ENCODE measurements at places on chromosomes 4 and X.

GRCh38 chr4:171948038-171948437 lies 134.8 kb downstream of the GALNTL6 start:
- DNase-seq, result no peak

DNA sequence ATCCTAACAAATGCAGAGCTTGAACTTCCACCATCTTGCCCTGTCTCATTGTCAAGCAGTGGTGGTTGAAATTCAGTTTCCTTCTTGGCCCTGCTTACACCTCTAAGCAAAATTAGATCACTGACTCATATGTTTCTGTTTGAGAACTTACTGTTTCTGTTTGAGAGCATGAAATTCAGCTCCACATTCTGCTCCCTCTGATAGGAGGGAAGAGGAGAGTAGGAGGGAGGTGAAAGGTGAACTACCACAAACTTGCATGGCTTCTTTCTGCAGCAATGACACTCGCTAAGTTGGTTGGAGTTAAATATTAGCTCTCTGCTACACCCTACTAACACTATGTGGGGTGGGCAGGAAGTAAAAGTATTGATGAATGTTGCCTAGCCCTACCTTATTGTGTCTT lies 117.8 kb upstream of the EDA2R start:
- DNase-seq, result no peak

- DNase-seq, result no peak
These were observed 204.5 kb downstream of the RELL1 start for GRCh38 chr4:37481547-37482122.

DNA sequence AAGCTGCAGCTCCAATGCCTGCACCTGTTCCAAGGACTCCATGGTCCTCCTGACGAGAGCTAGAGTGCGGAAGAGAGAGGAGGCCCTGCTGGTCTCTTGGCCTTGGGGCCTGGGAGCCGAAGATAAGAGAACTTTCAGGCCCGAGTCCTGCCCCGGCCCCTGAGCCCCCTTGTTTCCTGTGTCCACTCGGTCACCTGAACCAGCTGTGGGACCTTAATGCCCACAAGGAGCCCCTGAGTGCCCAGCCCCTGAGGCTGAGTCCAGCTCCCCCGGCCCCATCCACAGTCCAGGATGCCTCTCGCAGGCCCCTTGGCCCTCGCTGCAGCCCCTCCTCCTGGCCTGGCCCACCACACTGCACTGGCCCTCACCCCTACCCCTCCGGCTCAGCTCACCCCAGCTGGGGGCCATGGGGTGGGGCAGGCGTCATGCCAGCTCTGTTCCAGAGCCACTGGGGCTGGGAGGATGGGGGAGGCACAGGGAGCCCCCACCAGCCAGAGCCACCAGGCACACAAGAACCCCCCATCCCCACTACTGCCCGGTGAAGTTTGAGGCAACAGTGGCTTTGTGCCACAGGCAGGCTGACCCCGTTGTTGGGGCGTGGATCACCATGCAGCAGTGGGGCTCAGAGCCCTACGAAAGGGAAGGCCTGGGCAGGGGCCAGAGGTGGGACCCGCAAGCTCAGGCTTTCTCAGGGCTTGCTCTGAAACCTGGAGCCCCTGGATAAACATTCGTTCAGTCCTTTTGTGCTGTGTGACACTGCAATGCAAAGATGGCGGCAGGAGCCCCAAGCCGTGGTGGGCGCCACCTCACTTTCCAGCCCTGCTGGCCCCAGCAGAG lies 14.1 kb downstream of the NAT8L start:
- DNase-seq, result no peak

GRCh38 chr4:176090115-176090514 lies 24.5 kb downstream of the WDR17 start:
- no peak for DNase-seq

DNA sequence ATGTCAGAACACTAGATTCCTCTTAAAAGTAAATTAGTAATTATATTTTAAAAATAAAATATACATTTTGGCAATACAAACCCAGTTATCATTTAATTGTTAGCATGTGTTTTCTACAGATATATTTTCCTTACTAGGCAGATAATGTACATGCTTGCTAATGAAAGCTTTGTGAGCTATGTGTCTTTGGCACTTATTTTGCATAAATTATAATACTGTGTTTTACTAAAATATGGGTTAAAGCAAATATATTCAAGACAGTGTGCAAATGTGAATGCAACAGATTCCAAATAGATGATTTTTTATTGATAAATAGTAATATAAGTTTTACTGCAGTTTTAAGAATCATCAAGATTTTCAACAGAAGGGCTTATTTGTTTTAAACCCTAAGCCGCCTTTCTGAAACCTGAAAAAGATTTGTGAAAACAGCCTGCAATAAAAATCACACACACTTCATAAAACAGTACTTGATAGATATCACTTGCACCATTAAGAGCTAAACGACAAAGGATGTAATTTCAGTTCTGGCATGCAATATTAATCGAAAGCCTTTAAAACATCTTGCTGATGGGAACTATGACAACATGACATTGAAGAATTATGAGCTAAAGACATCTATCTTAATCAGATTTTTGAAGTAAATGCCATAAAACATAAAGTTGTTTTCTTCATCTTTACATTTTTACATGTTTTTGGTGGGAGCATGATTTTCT lies 333.3 kb downstream of the DCTD start:
- DNase-seq, result no peak

- no peak for DNase-seq
These were observed 11.7 kb downstream of the MEPE start for GRCh38 chr4:87844452-87844851.

DNA sequence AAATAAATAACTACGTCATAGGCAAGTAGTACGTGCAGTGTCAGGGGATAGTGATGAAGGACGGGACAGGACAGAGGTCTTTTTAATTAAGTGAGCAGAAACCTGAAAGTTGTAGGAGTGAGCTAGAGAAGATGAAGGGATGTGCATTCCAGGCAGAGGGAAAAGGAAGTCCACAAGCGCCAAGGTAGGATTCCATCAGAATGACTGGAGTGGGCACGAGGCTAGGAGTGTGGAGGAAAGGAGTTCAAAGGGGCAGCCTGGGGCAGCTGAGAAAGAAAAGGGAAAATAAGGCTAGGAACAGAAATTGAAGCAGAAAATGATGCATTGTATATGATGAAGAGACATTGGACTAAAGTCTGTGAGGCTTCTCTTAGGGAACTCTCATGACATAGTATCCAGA lies 192.2 kb upstream of the TLL1 start:
- DNase-seq, result no peak

GRCh38 chr4:1294891-1295290 lies 5.2 kb downstream of the MAEA start:
- DNase-seq, result peak; percentile 56

DNA sequence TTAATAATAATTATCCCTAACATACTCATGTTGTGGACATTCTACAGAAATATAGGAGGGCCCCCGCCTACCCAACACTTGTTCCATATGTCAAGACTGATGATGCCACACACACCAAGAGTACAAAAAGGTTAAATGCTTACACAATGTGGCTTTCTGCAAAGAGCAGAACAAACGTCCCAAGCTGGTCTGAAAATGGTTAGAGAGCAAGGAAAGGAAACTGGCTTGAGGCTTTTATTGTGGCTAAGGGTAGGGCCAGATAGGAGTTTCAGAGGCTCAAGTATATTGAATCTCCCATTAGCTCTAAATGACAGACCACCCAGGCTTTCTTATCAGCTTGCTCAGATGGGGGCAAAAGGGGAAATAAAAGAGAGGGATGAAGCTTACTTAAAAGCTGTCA lies 134.1 kb upstream of the C1QTNF7 start:
- no peak for DNase-seq

- no peak for DNase-seq
These were observed 171.4 kb downstream of the SH3KBP1 start for GRCh38 chrX:19715711-19716638.

Measured in right cardiac atrium (tissue), 5 donors.